ENCODE measurements at places on chromosomes 2 and 18.

DNA sequence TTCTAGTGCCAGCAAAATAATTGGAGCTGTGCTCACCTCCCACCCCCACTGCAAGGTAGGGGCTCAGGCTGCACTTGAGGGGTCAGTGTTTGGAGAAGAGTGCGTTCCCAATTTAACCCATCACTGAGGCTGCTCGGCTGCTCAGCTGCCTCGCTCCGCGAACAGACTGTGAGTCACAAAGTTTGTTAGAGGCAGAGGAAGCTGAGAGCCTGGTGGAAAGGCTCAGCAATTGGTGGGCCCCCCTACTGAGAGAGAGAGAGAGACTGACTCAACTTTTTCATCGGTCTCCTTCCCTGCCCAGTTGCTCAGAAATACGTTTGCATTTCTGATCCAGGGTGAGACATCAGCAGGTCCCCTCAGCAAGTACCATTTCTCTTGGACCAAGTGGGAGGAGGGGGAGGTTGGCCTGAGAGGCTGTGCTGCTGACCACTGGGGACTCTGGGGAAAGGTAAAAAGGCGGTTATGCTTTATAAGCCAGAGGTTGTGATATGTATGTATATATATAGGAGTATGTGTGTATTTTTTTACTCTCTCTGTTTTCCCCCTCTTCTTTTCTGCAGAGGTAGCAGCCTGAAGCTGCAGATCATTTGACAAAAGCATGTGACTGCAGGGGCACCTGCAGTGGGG is 1.5 kb downstream of the EFR3B start:
- DNase-seq: peak; percentile 52

- DNase-seq: no peak
Measured at GRCh38 chr2:54599326-54599710, 124.1 kb upstream of the EML6 start.

DNA sequence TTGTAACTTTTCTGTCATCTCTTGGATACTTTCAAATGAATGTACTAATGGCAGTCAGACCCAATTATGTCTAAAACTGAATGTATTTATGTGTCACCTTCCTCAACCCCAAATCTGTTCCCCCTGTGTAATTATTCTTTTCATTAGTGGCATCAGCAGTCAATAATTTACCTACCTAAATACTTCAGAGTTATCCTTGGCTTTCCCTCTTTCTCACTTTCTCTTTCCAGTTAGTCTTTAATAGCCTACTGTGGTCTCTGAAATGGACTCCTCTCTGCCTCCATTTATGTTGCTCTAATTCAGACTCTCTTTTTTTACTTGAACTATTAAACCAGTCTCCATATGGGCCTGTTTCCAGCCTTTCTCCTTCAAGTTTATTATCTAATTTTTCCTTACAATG is 21.0 kb downstream of the C18orf63 start:
- no peak for DNase-seq

GRCh38 chr2:27844821-27845255 is 45.3 kb downstream of the RBKS start:
- DNase-seq: no peak

- DNase-seq: no peak
Measured at GRCh38 chr2:204114295-204115136, 178.0 kb downstream of the ICOS start.

DNA sequence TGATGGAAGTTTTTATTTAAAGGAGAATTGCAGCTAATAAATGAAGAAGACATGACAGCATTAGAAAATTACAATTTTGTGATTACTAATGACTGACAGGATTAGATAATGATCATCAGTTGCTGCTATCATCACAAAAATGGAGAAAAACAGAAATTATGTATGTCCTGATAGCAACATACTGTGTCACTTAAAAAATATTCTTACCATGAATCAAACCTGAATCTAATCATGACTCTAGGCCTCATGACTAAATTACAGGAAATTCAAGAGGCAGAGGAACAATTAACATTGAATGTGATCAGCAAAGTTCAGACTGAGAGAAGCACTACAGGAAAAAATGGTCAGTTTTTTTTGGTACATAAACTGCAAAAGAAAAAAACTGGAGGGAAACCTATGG is 147.8 kb downstream of the PMAIP1 start:
- DNase-seq: no peak

- no peak for DNase-seq
Measured at GRCh38 chr2:135914485-135914884, 38.2 kb upstream of the MCM6 start.

DNA sequence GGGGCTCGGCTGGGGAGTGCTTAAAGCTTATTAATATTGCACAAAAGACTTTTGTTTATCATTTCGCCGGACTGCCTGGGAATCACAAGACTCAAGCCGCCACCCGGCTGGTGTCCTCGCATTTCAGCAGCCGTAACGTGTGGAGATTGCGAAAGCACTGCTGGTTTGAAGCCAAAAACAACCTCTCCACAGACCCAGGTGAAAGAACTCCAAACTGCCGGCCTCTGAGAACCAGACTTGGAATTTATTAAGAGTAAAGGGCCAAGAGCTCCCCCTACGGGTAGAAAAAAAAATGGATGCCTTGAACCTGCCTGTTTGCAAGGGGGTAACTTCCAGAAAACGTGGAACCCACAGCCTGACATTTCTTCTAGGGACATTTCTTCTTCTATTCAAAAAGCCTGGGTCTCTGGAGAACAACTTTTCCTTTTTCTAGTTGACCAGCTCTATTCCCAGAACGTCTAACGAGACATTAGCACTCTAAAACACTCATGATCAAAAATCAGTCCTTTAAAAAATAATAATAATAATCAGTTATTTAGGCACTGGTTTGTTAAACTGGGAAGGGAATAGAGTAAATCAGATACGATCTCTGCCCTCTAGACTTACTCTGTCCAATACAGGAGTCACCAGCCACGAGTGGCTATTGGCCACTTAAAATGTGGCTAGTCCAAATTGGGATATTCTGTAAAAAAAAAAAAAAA is 216.3 kb downstream of the C1D start:
- DNase-seq: peak; percentile 78
